Tracheal epithelial cell (primary cell): ENCODE measurements at places on chromosomes 1 and 21. TPM values are rescaled to one million over a fixed set of nuclear protein-coding genes. Genes with fewer than 3 reads are reported as not detected.

Gene PCAT6
- 0.24 TPM in 1 of 2 replicates, not detected in the other for total RNA-seq

Gene OPTC
- total RNA-seq = not detected in 2 replicates

Gene NRIP1
- total RNA-seq = 63.7 and 69.6 TPM in 2 replicates

Gene ZNF697
- 4.0 and 12.0 TPM in 2 replicates for total RNA-seq

Gene FMOD
- under 0.01 TPM in 1 of 2 replicates, not detected in the other for total RNA-seq

Gene UROD
- total RNA-seq = 96.6 and 107 TPM in 2 replicates

Gene ADAMTSL4
- total RNA-seq = 2.4 and 3.0 TPM in 2 replicates

Gene UQCRHL
- total RNA-seq = 1.4 and 2.6 TPM in 2 replicates

Gene C21orf91
- 6.7 and 8.7 TPM in 2 replicates for total RNA-seq

Gene LAMTOR2
- total RNA-seq = 48.4 and 74.9 TPM in 2 replicates

Gene NPR1
- total RNA-seq = 0.48 TPM in 1 of 2 replicates, not detected in the other

Gene ST6GALNAC3
- 0.64 and 0.72 TPM in 2 replicates for total RNA-seq

Gene DMRTA2
- 8.1 and 10.1 TPM in 2 replicates for total RNA-seq

Gene CEP104
- total RNA-seq = 33.3 and 36.9 TPM in 2 replicates

Gene HTR6
- not detected in 2 replicates for total RNA-seq

Gene VSIG8
- under 0.01 TPM in 1 of 2 replicates, not detected in the other for total RNA-seq

Gene PHLDA3
- 233 and 236 TPM in 2 replicates for total RNA-seq
